A172 (cell line): ENCODE measurements at places on chromosomes 1 and 21.

DNA sequence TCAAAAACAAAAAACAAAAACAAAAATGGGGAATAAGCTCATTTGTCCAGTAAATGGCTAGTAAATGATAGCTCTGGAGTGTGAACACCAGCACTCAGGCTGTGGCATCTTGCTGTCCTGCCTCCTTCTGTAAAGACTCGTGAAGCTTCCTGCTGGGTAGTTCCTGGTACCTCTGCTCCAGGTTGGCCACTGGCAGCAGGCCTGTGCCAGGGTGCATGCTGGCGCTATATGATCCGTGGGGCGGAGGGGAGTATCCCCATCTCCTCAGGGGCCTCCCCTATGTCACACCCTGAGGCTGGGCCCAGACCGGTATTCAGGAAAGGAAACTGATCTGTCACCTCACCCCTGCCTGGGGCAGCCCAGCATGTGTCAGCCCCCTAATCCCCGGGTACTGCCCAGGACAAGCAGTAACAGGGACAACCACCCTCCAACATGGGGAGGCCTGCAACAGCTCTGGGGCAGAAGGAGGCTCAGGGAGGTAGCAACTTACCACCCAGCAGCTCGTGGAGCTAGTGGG is 14.1 kb downstream of the ALPL start:
- no peak for DNase-seq

DNA sequence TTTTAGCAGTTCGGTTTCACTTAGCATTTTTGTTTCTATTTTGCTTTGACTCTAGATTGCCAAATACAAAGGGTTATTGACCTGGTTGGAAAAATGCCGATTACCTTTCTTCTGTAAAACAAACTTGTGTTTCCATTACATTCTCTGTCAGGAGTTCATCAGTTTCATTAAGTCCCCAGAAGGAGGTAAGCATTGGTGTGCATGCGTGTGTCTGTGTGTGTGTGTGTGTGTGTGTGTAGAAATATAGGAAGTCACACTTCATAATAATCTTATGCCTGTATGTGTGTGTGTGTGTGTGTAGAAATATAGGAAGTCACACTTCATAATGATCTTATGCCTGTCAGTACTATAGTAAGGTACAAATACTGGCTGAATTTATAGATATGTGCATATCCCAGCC is 10.0 kb downstream of the RGSL1 start:
- DNase-seq: no peak

GRCh38 chr1:67677930-67678329 is 7.1 kb upstream of the GADD45A start:
- no peak for DNase-seq

DNA sequence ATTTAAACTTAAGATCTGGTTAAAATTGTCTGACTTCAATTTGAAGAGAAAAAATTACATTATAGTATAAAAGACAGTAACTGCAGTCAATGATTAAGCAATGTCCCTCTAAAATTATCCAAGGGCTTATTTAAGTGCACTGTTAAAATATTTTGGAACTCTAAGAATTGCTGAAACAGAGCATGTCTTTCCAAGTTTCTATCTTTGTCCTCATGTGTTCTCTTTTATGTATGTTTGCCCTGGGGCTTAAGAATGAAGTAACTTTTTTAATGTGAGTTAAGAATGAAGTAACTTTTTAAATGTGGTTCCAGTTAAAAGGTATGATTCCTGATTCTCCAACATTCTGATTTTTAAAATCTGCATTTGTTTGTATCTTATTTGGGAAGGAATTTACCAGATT is 69.0 kb upstream of the MARK1 start:
- DNase-seq: no peak

GRCh38 chr1:148161053-148161901 is 9.2 kb upstream of the NBPF11 start:
- DNase-seq: no peak
